Mesenchymal stem cell (in vitro differentiated cells and primary cell): ENCODE measurements at places on chromosomes 5 and 9.

GRCh38 chr5:56755036-56755555 is 60.3 kb upstream of the MAP3K1 start:
- DNase-seq: no peak

DNA sequence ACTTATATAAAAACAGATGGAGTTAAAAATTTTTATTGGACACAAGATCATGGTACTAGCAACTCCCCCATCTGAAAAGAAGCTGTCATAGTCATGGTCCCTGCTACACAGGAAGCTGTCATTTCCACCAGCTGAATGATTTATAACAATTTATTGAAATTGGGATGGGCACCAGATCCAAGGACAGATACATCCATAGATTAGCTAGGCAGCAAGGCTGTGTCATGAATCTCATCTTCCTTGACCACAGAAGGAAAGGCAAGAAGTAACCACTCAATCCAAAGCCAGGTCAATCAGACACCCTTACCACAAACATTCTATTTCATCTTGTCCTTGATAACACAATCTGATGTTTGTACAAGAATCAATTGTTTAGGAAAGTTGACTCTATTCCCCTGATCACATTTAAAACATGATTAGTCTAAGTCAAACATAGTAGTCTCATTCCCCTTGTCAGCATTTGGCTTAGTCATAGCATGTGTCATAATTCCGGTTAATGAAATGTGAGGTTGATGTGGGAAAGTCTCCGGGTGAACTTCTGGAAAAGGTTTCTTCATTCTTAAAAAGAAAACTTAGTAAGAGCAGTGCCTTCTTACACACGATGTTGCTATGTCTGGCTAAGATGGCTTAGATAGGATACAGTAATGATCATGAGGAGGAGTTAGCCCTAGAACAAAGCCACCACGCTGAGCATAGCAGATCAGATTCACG is 462.6 kb upstream of the PAPPA start:
- peak; percentile 99 for DNase-seq

DNA sequence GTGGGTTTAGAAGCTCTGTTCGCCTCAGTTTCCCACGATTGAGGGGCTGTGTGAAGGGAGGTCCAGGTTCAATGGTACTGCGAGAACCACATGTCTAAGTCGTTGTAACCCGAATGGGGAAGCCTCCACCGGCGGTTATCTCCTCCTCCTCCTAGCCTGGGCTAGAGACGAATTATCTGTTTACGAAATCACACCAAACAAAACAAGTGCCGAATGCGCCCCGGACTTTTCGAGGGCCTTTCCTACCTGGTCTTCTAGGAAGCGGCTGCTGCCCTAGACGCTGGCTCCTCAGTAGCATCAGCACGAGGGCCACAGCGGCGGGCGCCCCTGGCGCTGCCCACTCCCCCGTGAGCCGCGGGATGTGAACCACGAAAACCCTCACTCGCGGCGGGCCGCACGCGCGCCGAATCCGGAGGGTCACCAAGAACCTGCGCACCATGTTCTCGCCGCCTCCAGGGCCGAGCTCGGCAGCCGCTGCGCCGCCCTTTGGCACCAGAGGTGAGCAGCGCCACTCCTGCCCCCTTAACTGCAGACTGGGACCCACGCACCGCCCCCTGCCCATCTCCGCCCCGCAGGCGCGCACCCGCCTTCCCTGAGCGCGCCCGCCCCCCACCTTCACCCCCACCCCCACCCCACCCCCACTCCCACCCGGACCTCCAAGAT is at the start of gene CDKN2A:
Gene CDKN2A, minus strand, starts transcription at position 500 of the 663 bp plus-strand sequence.
- DNase-seq: peak; percentile 79

GRCh38 chr5:132431632-132432031 is 58.9 kb downstream of the IRF1 start:
- DNase-seq: no peak

- DNase-seq: no peak
Measured at GRCh38 chr9:121298689-121299466, 30.9 kb downstream of the GSN start.
